Glutamatergic neuron (in vitro differentiated cells): ENCODE measurements at places on chromosomes 5 and 9.

DNA sequence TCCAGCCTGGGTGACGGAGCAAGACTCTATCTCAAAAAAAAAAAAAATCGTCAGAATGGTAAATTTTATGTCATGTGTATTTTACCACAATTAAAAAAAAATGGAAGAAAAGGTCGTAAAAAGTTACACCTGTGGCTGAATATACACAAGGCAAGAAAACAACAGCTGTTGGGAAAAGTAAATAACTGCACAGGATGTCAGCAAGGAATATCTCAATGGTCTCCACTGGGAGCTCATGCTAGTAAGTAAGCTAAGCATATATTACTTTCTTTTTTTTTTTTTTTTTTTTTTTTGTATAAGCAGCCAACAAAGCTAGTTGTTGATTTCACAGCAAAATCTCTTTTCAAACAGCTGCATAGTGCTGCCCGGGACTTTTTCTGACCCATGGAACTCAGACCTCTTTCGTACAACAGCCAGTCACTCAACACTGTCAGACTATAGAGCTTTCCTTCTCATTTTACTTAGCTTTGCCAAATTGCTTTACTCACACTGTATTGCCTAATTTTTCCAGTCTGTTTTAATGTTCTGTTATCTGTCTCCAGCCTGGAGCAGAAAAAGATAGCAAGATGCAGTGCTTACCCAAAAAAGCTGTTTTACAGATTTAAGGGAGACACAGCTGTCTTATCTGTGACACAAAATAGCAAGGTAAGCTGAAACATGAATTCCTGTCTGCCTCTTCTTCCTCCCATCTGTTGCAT is 175.9 kb downstream of the ENC1 start:
- no peak for DNase-seq

- no peak for DNase-seq
These were observed 53.9 kb downstream of the CSNK1A1 start for GRCh38 chr5:149497357-149497756.

GRCh38 chr5:168822745-168823281 is 243.6 kb upstream of the PANK3 start:
- no peak for DNase-seq

GRCh38 chr5:107849118-107849517 is 178.4 kb upstream of the EFNA5 start:
- no peak for DNase-seq
